ENCODE measurements at places on chromosomes 16 and 17. TPM values are rescaled to one million over a fixed set of nuclear protein-coding genes. Genes with fewer than 3 reads are reported as not detected.
A peak's percentile ranks its signal among the peaks of the same experiment; 100 is the strongest.

DNA sequence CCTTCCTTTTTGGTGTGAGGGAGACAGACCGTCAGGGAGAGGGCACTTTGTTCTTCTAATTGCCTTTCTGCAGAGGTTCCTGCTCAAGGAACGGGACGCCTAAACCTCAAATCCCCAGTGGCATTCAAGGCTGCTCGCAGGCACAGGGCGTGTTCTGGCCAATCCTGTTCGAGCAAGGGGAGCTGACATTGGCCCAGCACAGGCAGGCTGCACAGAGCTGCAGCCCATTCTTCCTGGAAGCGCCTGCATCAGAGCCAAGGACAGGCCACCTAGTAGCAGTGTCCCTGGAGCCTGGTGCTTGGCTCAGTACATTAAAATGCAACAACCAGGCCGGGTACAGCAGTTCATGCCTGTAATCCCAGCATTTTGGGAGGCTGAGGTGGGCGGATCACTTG is 72.2 kb upstream of the CREBBP start:
- peak; percentile 60 for DNase-seq

- no peak for DNase-seq
Measured at GRCh38 chr16:987906-988305, 6.3 kb downstream of the SOX8 start.

DNA sequence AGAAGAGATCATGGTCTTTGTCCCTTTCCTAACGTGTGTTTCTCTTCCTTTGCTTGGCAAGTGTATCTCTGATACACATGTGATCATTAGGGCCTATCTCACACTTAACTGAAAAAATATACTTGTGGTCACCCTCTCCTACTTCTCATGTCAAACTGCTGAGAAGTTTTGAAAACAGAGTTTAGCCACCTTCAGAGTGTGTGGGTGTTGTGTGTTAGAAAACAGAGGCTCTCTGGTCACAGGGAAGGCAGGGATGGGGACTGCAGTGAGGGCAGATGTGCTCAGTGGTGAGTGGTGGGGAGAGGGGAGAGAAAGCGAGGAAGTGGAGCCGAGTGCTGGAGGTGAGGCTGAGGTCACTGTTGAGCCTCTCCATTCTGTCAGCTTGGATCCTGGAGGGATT is 29.4 kb downstream of the GRB7 start:
- no peak for DNase-seq

DNA sequence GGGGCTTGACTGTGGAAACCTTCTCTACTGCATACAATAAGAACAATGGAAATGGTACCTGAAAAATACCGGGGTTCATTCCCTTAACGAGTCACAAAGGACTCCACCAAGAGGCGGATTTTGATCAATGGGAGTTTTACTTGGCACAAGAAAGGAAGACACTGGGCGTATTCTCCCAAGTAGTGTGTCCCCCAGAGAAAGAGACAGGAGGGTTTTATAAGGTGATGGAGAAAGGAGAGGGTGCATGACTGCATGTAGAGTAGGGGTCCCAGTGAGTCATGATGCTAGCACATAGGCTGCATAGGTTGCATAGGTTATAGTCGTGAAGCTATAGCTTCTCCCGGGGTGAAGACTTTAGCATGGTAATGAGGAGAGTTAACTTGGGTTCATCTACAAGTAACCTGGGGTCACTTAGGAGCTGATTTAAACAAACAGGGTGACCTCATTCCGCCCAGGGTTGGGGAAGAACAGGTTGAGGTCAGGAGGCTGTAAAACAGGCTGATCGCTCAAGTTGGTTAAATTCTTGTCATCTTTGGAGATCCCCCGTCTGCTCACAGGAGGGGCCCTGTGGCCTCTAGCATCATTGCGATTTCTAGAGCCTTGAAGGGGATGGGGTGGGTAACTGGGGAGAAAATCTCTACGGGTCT is 1.5 kb downstream of the MPV17L start:
- peak; percentile 70 for DNase-seq

DNA sequence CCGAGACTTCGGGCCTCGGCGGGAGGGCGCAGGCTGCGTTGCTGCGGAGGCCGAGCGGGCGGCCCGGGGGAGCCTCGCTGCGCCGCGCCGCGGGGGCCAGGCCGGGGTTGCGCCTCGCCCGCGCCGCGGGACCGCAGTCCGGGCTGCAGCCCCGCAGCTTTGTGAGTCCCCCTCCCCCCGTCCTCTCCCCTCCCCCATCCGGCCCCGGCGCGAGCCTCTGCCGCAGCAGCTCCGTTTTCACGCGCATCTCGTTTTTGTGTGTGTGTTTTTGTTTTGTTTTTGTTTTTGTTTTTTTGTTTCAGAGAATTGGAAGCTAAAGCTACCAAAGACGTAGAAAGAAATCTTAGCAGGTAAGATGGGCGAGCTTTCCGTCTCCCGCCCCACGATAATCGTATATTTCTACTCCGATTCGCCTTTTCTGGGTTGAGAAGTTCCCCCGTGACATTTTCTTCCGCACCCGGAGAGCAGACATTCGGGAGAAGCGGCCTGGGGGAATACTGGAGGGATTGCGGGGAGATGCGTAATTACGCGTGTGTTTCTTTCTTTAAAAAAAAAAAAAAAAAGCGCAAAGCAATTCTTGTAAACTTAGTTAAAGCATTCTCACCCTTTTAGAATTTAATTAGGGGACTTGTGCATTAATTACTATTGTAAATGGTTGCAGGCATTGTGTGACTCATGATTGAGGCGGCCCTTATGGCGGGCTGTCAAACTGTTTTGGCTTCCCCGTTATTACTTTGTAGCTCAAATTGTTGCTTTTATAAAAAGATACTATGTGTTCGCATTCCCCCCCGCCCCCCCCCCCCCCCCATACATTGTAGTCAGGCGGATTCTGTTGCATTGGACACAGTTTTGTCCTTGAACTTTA is 732 bp downstream of the TNRC6A start:
- peak; percentile 26 for DNase-seq

DNA sequence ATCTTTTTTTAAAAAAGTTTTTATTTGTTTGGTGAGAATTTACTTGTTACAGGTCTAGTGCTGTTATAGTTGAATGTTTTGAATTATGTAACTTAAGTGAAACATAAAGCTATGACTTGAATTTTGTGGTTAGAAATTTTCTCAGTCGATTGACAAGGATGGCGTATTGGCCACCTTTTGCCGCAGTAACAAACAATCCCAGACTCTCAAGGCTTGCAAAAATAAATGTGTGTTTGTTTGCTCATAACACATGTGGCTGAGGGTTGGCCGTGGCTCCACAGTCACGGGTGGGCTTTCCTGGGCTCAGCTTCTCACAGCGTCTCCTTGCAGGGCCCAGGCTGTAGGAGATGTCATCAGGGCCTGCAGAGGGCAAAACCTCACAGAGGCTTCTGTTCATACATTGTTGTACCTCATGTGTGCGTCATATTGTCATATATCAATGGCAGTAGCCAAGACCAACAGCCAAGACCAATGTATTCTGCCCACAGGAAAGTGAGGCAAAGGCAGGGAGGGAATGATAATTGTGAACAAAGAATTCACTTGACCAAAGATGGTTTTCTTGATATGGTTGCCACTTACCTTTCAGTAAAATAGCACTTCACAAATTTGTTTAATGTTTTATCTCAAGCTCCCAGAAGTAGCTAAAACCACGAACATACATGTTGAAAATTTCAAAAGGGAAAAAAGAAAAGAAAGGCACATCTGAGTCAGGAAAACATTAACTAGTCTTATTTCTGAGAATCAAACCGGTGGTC is 93.5 kb downstream of the WWOX start:
- DNase-seq = no peak

DNA sequence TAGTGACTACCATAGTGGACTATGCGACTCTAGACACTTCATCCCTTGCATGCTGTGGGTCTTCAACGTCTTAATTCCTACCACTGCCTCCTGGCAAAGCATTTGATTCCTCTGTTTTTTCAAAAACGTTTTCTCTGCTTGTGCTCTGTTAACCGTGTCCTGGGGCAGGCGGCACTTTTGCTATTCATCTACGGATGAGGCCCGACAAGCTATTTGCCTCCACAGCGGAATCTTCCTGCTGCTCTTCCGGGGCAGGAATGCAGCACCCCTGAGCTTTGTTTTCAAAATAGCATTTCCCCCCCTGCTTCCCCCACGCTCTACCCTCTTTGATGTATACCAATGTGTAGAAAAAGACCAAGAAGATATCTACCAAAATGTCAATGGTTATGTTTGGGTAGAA is 39.8 kb upstream of the METTL16 start:
- no peak for DNase-seq

- DNase-seq = no peak
Measured at GRCh38 chr17:34826332-34826731, 134.9 kb downstream of the CCT6B start.

GRCh38 chr16:6356911-6357310 is 975.7 kb upstream of the RBFOX1 start:
- no peak for DNase-seq

GRCh38 chr17:80529104-80529903 is 15.3 kb upstream of the RPTOR start:
- no peak for DNase-seq

DNA sequence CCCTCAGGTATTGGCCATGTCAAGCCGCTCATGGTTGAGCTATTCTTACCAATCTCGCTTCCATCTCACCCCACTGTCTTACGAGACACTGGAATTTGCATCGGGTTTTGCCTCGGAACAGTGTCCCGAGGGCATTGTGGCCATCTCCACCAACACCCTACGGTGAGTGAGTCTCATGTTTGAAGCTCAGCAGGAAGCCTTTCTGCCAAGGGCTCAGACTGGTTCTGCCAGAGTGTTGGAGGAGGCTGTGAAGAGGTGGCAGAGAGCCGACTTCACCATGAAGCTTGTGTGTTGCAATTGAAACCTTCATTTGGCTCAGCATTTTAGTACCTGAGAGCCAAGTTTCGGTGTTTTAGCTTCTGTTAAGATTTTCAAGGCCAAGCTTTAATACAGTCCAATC is 38.0 kb downstream of the SF3B3 start:
- DNase-seq = no peak

DNA sequence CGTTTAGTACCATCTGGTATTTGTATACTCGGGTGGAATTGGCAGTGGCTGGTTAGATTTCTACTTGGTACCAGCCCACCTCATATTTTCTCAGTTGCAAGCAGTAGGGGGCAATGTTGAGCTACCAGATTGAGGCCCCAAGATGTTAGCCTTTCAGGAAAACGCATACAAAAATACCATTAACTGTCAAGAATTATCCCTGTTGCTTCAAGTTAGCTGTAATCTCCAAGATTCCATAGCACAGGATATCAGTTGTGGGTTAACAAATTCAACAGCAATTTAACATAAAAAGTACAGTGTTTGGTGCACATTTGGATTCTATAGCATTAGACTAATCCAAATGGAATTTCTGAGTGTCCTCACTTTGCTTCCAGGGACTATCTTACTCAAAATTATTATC is 188.2 kb downstream of the FTO start:
- peak; percentile 33 for DNase-seq

GRCh38 chr17:3475812-3476610 is at the start of gene ASPA:
Gene ASPA, plus strand, starts transcription at chr17:3475997. Its CDS starts 163 bp downstream, at chr17:3476160.
- no peak for DNase-seq

DNA sequence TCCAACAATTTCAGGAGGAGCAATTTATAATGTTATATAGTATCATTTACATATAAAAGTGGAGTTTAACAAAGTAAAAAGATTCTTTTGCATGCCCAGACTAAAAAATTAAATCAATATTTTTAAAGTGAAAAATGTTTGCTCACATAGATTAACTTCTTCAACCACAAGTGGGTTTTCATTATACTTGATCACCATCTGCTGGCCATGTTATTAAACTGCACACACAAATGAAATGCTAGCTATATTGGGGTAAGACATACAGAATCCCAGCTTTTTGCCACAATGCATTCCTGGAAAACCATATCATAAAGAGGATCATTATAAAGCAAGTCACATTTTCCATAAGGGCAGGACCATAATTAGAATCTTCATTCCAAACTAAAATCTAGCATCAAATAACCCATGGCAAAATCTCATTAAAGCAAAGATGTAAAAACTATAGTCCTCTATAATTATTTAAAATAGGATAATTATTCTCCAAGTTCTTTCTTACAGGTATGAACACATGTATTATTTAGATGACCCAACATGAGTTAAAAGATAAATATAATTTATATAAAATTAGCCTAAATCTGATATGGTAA is 26.3 kb downstream of the CEP112 start:
- DNase-seq = no peak

- DNase-seq = no peak
Measured at GRCh38 chr17:57572062-57572461, 173.0 kb downstream of the CCDC182 start.

- no peak for DNase-seq
Measured at GRCh38 chr16:12906271-12906670, 4.9 kb downstream of the SHISA9 start.

GRCh38 chr17:41540921-41541625 is 13.0 kb upstream of the KRT19 start:
- DNase-seq = no peak

DNA sequence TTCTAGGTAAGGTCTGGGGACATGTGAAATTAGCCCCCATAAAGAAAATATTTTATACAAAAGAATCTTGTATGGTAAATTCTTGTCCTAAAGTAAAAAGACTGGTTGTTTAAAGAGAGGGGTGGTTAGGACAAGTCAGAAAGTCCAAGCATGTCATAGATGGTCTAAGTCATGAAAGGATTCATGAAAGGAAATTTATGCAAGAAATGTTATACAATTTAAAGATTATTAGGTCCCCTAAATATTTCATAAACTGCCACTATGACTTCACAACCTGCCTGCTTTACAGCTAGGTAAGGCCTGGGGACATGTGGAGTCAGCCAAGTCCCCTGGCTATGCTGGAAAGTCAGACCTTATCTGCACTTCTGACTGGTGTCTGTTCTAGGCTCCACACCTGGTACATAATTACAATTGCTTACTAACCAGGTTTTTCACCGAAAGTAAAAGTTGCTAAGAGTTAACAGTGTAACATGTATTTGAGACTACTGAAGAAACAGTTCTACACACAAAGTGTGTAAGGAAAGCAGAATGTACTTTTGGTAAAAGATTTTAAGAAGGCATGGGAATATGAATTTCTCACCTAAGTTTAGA is 17.0 kb downstream of the N4BP1 start:
- DNase-seq = no peak

- DNase-seq = no peak
Measured at GRCh38 chr17:31148205-31148604, 53.4 kb downstream of the NF1 start.

DNA sequence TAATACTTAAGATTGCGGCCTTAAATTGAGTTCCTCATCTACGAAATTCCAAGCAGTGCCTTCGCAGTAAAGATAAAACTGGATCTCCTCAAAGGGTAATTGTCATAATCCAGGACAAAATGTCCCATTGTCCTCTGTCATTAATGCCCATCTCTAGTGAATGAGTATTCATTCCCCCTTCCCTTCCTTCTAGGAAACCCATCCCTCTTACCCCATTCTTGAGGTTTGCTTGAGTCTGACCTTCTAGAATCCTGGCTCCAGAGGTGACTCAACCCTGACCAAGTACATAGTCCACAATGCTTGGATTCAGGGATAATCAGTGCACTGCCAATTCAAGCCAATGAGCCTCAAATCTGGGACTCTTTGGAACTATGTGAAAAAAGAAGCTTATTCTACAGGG is 47.0 kb upstream of the MAF start:
- DNase-seq = no peak

Gene VEZF1
- total RNA-seq = 56.1 TPM

Gene GNGT2
- 1.7 TPM for total RNA-seq

Gene RBBP6
- total RNA-seq = 104 TPM

Gene GNG13
- total RNA-seq = not detected

Gene TBC1D3E
- not detected for total RNA-seq

Gene FOXN1
- 65.0 TPM for total RNA-seq

Gene TMC8
- 1.7 TPM for total RNA-seq

Gene MSLN
- 4.0 TPM for total RNA-seq

Gene DNAJC7
- total RNA-seq = 48.8 TPM

Data from lower leg skin (tissue), 4 donors.